Erythroblast (primary cell): ENCODE measurements at places on chromosomes 16 and 17.

DNA sequence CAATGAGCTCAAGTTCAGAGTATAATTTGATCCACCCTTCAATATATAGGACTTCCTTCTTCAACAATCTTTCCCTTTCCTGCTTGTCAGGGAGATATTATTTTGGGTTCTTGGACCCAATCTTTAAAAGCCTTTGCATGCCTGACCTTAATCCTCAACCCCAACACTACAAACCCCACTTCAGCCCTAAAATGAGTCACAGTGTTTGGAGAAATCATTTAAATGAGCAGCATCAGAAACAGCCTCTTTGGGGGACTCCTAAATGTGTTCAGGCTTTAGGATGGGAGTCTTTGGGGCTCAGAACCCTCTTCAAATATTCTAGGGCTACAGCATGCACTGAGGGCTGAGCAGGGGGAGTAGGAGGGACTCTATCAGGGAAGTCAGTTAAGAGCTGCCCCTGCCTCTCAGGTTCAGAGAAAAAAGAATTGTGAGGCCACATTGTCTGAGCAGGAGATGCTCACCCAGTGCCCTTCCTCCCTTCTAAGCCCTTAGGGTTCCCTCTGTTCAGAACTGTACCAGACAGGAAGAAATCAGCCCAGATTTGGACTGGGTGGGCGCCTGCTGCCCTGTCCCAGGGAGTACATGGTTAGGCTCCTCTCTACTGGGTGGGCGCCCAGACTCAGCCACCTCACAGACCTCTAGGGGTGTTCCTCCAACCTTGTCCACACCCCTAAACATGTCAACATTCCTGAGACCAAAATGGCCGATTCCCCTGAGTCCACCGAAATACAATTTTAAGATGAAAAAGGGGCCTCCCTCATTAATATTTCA is 5.0 kb downstream of the NEUROD2 start:
- no peak for DNase-seq

DNA sequence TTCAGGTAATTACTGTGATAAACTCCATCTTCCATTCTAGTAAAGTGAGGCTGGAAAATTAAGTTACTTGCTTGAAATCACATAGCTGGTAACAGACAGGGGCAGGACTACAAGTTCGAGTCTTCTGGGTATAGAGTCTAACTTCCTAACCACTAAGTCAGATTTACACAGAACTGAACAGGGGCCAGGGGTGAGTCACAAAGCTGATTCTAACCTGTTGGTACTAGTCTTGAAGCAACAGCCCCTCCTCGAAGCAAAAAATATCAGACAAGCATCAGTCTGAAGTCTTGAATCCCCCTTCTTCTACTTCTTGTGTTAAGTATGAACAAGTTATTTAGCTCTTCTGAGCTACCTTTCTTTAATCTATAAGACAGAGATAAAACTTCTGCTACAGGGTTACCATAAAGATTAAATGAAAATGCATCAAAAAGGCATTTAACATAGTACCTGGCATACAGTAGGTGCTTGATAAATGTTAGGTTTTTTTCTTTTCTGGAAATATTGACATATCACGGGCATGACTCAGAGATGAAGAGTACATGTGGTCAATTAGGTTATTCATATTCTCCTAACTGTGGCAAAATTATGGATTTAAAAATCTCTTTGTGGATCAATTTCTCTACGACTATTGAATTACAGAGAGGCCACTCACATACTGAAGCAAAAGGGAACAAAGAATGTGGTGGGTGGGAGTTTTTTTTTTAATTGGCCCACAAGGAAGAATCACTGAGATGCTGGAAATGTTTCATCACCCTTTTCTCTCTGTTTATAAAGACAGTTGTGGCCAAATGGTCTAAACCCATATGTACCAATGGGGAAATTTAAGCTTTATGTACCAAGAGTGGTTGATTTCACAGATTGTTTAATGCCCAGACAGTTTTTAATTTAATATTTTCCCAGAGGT is 266.9 kb upstream of the DYNLRB2 start:
- DNase-seq: no peak

DNA sequence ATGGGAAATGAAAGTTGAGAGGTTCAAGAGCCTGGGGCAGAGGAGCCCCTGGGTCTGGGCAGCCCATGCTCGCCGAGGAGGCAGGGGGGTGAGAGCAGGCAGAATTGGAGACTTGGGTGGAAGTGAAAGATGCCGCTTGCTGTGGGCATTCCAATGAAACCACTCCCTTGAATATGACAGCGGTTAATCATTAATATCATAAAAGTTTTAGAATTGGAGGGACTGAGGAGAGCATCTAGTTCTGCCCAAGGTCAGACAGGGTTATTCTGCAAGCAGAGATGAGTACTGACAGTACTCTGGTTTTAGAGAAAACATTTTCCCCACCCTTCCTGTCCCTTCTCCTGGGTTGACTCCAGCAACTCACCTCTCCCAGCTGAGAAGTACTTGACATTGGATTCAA is 180.2 kb downstream of the MSI2 start:
- DNase-seq: no peak

GRCh38 chr16:28103516-28104170 is 40.1 kb upstream of the GSG1L start:
- no peak for DNase-seq

DNA sequence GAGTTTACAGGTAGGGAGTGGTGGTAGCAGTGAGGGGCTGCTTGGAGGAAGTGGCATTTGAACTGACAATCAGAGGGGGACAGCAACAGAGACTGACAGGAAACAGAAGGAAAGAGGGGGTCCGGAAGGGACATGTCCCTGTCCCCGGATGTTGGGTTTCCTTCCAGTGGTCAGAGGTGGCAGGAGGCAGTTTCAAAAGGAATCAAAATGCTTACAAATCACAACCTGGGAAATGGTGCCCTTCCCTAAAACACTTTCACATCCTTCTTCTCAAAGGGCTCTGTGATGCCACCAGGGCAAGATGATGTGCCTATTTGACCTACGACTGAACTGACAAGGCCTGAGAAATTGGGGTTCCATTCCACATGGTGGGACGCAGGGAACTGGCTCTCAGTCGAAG is 19.7 kb downstream of the ADGRG1 start:
- no peak for DNase-seq

GRCh38 chr17:72414967-72415853 is 294.4 kb downstream of the SOX9 start:
- no peak for DNase-seq

- DNase-seq: no peak
Observed at GRCh38 chr17:78142119-78142861, 3.9 kb upstream of the C17orf99 start.

GRCh38 chr17:54028986-54029580 is 206.4 kb downstream of the KIF2B start:
- DNase-seq: no peak

GRCh38 chr17:30831257-30831656 is 509 bp upstream of the ATAD5 start:
- peak; percentile 74 for DNase-seq

DNA sequence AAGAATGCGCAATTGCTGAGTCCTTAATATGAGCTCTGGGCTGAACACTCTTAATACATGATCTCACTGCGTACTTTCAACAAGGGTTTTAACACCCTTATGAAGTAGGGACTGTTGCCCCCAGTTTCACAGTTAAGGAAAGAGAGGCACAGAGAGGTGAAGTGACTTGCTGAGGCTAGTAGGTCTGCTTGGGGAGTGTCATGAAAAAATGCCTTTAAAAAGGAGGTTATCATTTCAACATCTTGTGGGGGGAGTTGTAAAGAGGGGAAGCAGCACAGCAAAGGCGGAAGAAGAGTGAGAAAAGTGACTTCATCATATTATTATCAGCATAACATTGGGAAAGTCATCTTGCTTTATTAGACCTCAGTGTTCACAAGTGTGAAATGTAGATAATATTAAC is 2.1 kb downstream of the CCL4L2 start:
- no peak for DNase-seq
